ENCODE measurements at places on chromosomes 3 and 15.

GRCh38 chr3:4804161-4805058 lies 174.8 kb upstream of the BHLHE40 start:
- DNase-seq: no peak

DNA sequence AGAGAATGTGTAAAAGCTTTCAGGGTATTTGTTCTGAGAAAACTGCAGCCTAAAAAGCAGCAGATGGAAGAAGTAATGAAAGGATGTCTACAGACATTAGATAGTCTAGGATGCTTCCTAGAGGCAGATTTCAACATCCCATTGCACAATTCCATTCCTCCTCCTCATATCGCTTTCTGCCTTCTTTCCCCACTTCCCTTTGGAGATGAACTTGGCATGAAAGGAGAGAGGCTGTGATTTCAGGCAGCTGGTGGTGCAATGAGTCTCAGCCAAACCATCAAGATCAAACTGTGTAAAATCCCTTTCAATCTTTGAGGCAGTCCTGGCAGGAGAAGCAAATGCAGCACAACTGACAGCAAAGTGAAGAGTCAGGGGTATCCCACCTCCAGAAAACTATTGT lies 438.7 kb upstream of the KCNMB2 start:
- DNase-seq: no peak

DNA sequence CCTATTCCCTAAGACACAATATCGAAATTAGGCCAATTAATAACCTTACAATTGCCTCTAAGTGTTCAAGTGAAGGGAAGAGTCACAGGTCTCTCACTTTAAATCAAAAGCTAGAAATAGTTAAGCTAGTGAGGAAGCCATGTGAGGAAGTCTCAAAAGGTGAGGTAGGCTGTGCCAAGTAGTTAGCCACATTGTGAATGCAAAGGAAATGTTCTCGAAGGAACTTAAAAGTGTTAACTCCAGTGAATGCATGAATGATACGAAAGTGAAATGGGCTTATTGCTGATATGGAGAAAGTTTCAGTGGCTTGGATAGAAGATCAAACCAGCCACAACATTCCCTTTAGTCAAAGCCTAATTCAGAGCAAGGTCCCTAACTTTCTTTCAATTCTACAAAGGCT lies 59.1 kb downstream of the KLF13 start:
- DNase-seq: no peak

DNA sequence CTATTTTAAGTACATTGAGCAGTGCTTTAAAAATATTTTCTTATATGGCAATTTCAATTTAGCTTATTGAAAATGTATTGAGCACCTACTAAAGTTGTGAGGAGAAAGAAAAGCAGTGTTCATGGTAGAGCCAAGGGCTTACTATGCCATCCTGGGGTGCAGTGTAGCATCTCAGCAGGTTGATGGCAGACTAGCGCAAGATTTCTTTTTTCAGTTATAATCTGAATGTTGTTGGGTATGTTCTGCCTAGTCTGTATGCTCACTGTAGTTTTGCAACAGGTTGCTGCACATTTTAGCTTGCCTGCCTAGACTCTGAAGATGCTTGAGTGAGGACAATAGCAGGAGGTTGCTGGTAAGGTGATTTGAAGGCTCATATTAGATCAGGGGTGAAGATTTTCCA lies 103.1 kb upstream of the UNC13C start:
- DNase-seq: no peak

GRCh38 chr3:169311381-169311780 lies 352.1 kb downstream of the MECOM start:
- no peak for DNase-seq

- no peak for DNase-seq
These were observed 171.8 kb downstream of the TMEM108 start for GRCh38 chr3:133209871-133210550.

DNA sequence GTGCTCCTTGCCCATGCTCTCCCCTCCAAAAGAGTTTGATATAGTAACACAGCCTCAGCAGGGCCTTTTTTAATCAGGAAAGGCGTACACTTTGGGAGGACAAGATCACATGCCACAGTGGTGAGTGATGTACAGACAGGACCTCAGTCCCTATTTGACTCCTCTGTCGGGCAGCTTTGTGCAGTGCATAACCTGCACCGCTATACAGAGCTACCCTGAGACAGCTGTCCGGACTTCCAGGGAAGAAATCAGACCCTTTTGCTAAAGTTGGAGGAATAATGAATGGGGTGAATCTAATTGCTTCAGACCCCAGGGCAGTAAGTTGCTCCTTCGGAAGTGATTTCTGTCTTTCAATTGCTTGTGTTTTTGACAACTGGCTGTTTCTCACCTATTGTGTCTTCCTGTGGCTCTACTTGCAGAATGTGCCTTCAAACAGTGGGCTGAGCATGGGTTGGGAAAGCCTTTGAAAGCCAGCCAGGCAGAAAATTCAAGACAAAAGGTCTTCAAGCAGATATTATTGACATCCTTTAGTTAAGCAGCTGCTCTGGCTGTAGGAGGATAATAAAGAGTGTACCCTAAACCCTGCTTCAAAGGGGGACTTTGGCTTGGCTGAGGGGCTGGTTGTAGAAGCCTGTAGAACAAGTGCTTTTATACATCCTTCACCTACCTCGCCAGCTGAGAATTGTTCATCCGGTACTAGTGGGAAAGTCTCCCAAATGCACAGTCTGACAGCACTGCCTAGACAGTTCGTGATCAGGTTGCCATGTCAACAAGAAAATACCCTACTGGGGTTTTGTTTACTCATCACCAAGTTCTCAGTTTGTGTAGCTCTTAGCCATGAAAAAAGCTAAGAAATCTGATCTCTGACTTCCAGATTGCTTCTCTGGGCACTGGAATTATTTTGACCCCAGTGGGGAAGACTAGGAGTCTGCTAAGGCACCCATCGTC lies 35.1 kb downstream of the SNTN start:
- no peak for DNase-seq

DNA sequence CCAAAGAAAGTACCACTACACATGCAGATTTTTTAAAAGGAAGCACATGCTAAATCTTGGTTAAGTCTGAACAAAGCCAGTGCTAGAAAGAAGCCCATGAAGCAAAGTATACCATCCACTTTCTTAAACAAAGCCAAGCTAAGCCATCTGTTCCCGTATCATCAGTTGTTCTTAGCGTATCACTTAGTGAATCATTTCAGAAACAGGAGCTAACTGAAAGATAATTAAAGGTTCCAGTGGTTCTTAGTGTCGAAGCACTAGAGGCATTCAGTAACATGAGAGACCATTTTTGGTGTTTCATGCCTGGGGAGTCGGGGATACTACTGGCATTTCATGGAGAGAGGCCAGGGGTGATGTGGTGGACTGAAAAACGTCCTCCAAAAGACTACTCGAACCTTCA lies 12.8 kb downstream of the UBXN7 start:
- no peak for DNase-seq

- no peak for DNase-seq
These were observed 2.5 kb upstream of the SLC38A3 start for GRCh38 chr3:50202353-50203112.

GRCh38 chr3:196012941-196013476 lies 68.9 kb downstream of the TFRC start:
- no peak for DNase-seq

DNA sequence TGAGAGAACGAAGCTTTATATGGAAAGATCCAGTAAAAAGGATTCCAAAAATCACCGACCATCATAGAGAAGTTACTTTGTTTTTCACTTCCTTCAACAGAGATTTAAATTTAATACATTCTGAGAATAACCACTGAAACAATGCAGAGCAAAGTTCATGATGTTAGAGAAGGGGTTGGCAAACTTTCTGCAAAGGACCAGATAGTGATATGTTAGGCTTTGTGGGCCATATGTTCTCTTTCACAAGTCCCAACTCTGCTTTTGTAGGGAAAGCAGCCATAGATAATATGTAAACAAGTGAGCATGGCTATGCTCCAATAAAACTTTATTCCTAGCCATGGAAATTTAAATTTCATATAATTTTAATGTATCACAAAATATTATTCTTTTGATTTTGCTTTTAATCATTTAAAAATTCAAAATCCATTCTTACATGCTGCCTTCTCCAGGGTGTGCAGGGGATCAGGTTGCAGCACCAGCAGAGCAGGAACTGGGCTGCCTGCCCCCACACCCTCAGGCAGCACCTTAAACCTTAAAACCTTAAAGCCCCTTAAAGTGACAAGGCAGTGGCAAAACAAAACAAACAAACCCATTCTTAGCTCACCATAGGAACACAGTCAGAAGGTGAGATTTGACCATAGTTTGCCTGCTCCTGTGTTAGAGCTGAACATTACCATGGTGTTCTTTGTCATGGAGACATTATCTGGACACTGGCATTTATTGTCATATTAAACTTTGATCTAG lies 16.9 kb upstream of the IGSF10 start:
- DNase-seq: no peak

GRCh38 chr3:37116998-37117397 lies 57.4 kb downstream of the LRRFIP2 start:
- DNase-seq: no peak

GRCh38 chr15:29805043-29805707 lies 17.1 kb downstream of the TJP1 start:
- DNase-seq: no peak

DNA sequence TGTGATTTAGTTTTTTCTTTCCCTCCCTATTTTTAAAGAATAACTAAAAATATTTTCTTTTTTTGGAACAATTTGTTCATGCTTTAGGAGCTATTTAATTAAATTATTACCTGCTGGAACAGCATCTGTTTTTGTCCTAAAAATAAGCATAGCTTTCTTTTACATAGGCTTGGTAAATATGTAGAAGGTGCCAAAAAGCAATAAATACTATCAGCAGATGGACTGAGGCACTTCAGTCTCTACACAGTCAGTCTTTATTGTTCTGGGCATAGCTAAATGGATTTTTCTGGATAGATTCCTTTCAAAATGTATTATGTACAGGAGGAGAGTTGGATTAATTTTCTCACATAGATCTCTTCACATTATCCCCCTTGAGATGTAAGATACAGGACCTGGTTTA lies 223.5 kb downstream of the NAALADL2 start:
- DNase-seq: no peak

GRCh38 chr3:148711981-148712666 lies 14.4 kb downstream of the AGTR1 start:
- DNase-seq: no peak

DNA sequence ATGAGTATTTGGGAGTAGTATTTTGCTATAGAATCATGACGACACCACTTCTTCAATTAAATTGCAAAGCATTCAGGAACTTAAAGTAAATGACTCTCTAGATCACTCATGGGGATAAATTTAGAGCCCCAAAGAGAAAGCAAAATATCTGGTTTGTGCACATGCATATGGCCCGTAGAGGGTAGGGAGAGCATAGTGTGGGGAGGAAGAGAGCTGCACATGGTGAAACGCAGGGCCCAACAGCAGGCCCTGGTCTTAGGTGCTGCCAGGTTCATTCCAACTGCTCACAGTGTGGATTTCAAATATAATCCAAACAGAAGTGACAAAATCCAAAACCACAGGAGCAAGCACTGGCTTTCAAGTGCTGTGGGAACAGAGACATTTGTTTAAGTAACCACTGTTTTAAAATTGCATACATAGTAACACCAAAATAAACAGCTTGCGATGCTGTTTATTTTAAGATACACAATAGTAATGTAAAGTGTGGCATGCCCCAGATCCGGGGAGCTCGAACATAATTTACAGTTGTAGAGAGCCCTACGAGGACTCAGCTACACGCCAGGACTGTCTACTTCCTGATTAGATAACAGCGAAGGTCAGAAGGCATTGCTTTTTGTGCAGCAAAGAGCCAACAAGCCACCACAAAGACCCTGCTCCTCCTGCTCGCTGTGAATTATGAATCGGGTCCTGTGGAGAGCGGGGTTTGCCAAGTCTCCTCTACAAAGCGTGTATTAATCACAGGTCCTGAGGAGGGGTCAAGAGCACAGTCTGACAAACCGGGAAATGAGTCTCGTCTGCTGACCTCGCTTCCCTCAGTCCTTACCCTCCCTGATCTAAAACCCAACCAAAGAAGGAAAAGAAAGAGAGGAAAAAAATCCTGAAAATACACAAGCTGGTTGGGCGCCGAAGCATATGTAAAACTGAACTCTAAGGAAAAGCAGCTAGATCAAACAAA lies 80.6 kb downstream of the MEIS2 start:
- no peak for DNase-seq

DNA sequence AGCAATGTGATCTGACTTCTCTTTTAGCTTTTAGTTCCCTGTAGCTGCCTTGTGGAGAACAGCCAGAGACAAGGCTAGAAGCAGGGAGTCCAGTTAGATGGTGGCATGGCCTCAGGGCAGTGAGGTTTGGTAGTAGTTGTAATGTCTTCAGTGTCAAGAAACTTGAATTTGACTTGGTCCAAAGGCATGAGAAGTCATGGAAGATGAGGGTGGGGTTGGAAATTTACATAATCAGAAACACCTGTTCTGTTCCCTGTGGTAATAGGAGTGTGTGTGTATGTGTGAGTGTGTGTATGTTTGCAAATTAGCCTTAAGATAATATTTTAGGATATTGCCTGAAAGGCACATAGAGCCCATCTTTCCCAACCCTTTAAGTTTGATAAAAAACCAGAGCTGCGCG lies 55.2 kb upstream of the GCNT3 start:
- no peak for DNase-seq

DNA sequence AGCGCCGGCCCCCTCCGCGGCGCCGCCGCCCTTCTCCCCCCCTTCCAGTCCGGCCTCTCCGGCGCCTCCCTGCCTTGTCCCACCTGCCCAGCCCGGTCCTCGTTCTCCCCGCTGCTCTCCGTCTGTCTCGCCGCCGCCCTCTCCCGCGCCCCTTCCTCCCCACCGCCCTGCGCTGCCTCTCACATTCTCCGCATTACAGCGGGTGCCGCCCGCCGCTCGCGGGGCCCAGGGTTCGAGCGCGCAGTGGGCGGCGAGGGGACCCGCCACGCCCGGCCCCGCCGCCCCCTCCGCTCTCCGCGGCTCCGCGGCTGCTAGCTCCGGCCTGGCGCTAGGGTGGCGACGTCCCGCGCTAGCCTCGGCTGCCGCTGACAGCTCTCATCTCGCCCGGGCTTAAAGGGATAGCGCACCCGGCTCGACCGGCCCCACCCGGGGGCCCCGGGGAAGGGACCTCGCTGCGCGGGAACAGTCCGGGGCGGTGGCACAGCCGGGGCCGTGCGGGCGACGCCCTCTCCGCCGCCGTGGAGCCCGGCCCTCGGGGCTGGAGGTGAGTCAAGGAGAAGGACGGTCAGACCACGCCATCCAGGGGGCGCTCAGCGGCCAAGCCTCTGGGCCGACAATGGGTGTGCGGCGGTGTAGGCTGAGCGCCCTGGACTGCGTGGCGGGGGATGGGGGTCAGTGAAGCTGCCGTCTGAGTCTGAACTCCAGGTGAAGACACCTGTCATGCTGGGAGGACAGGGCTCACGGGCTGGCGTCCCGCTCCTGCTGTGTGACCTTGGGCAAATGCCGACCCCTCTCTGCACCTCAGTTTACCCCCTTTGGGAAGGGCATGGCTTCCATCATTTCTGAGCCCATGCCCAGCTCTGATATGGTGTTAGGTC lies 187.4 kb upstream of the LINGO1 start:
- no peak for DNase-seq

DNA sequence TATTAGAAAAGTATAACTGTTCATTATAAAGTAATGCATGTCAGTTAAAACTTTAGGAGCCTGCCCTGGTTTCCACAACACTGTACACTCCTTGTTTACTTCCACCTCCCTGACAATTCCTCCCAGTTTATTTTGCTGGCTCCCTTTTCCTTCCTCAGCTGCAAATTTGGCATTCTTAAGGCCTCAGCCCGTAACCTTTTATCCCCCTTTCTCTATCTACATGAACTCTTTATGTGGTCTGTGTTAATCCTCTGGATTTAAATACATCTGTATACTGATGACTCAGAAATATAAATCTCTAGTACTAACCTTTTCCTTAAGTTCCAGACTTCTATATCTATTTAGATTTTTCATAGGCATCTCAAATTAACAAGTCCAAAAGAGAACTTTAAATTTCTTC lies 143.6 kb downstream of the OTOL1 start:
- no peak for DNase-seq
